ENCODE measurements at places on chromosomes 7 and 10.

GRCh38 chr10:14014423-14014822 lies 316.3 kb downstream of the FRMD4A start:
- DNase-seq: no peak

DNA sequence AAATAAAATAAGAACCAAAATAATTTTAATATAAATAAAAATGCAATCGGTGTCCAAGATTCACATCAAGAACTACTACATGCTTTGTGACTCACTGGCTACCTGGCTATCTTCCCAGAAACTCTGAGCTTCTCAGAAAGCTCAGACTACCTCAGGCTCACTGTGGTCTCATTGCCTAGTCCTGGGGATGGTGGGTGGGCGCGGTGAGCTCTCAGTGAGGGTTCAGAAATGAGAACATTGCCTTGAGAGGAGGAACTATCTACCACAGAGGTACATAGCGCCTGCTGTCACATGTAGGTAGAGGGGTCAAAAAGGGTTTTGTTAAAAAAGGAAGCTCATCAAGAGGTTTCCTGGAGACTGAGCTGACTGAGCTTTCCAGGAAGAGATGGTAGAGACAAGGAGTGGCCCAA lies 108.0 kb downstream of the WDFY4 start:
- peak; percentile 69 for DNase-seq

DNA sequence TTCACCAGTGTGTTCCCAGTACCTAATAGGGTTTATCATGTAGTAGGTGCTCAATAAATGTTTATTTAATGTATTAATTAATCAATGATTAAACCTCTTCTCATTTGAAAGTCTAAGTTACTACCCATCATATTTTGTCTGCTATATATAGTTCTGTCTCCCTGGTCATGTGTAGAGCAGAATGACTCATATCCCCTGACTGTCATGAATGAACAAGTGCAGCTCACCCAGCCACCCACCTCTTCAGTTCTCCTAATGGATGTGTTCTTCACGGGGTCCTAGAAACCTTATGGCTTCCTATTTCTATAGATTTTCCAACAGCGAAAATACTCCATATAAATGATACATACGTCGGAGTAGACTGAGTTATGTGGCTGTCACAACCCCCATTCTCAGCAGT lies 64.5 kb downstream of the HIF1AN start:
- peak; percentile 39 for DNase-seq

DNA sequence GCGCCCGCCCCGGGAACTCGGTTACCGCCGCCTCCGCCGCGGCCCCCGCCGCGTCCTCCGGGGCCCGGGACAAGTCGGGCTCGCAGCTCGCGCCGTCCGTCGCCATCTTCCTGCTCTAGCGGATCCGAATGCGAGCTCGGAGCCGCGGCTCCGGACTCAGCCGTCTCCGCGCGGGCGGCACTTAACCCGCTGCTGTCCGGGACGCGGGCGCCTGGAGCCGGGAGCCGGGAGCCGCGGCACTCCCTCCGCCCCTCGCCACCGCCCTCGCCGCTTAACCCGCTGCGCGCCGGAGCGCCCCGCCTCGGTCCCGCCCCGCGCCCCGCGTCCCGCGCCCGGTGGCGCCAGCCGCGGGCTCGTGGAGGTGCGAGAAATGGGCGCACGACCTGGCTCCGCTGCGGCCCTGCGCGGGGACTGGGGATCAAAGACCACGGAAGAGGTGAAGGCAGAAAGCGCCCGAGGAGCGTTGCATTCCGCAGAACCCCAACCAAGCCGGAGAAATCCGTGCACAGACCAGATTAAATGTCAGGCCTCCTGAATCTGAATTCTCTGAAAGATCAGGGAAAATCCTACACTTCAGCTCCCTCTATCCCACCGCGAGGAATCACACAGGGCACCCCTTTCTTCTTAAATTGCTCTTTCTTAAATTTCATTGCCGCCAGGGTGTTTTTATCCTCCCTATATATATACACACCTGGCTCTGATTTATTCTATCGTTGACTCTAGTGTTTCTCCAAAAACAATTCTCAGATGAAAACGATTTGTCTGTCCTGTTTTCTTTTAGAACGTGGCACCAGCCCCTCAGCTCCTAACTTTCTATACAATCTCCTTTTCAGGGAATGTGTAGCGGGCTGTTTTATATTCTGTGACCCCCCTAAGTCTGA lies at the start of gene CTTNBP2:
TSS of gene CTTNBP2 (minus strand) at position 132 of the 881 bp plus-strand sequence. CDS start at position 106, 26 bp downstream.
- DNase-seq: peak; percentile 22

GRCh38 chr10:29554660-29555059 lies 80.1 kb downstream of the SVIL start:
- DNase-seq: no peak

- no peak for DNase-seq
Measured at GRCh38 chr10:30821261-30821993, 191.9 kb upstream of the LYZL2 start.

DNA sequence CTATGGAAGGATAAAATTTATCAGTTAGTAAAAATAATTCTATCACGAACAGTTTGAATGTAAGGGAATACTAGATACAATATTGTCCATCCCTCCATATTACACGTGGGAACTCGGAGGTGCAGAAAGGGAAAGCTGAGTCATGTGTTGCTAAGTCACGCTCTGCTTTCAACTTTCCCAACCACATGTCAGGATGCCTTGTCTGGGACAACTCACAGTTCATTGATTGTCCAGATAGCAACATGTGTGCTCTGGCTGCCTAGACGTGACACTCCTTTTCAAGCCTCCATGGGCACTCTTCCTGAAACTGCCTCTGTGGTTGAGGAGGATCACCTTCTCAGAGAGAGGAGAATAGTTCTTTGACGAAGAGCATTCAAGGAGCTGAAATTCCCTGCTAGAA lies 808.1 kb downstream of the GRID1 start:
- DNase-seq: peak; percentile 20

- DNase-seq: peak; percentile 41
Measured at GRCh38 chr7:99312316-99313203, 13.1 kb upstream of the ARPC1A start.
